KBM-7 (cell line): ENCODE measurements at places on chromosomes 5 and 9.
A peak's percentile ranks its signal among the peaks of the same experiment; 100 is the strongest.

DNA sequence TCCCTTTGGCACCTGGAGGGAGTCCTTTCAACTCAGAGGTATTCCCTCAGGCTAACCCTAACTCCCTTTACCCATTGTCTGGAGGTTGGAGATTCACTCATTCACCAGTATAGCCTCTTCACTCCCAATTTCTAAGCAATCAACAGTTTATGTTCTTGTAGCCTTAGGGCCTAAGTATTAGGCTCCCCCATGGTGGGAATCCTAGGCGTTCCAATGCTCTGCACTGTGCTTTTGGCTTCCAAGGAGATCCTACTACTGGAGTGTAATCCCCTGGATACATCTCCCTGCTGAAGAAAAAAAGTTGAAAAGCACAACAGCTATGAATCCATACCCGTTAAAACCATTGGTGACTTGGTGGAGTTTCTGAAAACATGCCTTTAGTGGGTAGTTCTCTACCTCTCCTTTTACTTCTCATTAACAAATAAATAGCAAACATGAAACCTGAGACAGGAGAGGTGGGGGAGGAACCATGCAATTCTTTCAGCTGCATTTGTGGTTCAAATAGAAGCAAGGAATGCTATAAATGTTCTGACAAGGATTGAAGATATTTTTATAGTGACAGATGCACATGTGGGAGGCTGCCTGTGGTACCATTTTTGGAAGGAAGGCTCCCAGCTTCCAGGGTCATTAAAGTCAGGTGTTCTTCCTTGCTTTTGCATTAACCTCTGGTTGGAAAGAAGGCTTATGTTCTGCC, 397.1 kb downstream of the DMAC1 start:
- DNase-seq = no peak

DNA sequence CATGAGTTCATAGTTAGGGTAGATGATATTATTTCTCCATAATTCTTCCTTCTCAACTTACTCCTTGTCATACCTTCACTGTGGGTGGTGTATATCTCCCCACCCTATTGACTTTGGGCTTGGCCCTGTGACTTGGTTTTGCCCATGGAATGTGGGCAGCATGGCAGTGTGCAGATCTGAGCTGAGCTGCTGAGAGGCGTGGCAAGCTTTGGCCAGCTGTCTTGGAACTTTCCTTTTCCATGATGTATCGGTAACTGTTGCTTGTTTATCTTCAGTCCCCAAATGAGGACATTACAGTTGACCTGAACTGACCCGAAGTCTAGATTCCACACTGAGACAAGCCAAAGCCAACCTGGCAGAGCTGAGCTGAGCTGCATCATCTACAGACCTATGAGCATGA, 70.4 kb downstream of the RALGPS1 start:
- no peak for DNase-seq

DNA sequence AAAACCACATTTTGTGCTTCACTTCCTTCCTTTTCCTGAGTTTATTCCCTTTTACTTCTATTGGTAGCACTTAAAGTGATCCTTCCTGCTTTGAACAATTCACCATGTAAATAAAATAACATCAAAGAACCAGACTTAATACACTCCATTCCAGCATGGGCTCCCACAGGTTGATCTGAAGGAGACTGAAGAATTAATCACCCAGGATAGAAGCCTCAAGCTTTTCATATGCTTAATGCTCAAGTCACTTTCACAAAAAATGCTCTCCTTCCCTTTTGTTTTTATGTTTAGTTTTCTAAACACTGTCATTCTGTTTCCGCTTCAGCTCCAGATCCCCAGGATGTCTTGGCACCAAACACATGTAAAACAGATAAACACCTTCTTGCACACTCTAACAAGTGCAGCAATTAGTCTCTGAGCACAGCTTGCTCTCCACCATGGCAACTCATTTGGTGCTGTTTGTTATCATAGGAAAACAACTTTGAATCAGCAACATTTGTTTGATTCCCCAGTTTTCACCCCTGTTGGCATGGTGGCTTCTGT, 37.0 kb downstream of the DMRTA1 start:
- no peak for DNase-seq

- no peak for DNase-seq
Observed at GRCh38 chr9:38690574-38690973, 29.4 kb downstream of the FAM240B start.

DNA sequence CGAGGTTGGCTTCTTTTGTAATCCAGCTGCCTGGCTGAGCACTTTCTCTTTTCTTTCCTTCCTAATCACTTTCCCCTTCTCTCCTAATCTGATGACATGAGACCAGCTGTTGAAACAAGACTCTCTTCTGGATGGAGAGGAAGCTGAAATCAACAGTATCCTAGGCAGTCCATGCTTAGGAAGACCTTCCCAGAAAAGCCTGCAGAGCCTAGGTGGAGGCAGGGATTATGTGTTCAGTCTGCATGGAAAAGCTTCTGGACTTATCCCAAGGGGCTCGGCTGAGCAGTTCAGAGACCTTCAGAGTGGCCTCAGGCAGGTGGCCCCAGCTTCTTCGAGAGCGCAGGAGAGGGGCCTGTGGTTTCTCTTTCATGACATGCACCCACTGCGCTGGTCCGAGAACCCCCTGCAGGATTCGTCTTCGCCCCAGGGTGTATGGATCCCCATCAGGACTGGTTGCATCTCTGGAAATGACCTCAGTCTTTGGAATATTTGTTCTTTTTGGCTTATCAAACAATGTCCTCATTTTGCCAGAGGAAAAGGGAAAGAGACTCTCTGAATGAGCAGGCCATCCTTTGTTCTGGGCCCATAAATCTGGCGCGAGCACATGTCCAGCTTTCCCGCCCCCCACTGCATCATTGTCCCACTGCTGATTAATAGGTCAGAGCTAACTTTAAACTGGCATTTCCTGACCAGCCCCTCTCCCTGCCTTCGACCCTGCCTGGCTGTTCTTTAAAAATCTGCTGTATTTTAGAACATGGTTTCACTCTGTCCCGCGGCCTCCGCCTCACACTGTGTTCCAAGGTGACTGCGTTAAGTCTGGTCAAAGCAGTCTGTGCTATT, 177.9 kb upstream of the KLF4 start:
- no peak for DNase-seq

- DNase-seq = no peak
Observed at GRCh38 chr5:138523406-138523805, 19.6 kb downstream of the ETF1 start.

DNA sequence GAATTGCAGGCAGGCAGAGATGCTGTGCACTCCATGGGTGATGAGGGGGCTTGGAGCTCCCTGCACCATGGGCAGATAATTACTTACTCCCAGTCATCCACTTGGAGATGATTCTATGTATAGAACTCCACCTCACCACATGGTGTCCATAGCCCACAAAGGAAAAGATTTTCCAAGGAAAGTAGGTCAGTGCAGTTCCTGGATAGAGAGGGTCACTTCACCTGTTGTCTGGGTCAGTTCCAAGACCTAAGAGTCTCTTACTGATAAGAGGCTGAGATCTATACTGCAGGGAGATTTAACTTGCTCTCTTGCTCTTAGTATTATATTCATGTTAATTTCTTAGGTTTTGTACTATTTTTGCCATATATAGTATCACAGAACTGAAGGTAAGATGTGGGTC, 113.9 kb upstream of the BRINP1 start:
- DNase-seq = no peak

DNA sequence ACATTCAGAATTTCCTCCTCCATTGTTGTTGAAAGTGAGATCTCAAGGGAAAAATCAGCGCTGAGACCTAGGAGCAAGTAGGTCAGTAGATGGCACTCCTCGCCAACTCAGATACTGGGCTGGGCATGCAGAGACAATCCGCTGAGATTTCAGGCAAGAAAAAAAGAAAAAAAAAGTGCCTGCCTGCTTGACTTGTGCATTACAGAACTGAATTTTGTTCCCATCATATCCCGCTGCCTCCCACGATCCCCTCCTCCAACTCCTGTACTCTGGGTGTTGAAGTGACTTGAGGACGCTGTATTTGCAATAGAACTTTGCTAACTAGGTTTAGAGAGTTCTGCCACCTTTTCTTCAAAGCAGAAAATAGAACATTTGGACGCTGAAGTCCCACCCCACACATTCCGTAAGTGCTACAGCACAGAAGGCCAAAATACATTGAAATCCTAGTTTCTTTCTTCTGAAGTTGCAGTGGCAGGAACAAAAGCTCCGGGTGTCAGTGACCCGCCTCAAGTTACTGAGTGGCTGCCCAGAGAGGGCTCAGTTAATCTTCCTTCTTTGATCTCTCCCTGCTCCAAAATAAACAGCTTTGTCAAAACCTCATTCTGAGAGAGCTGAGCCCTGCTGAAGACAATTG, 265.8 kb downstream of the MLLT3 start:
- peak; percentile 76 for DNase-seq

- DNase-seq = no peak
Observed at GRCh38 chr5:66247176-66247960, 103.3 kb downstream of the SREK1 start.

GRCh38 chr5:173981185-173981761, 7.7 kb upstream of the C5orf47 start:
- DNase-seq = no peak

- DNase-seq = no peak
Observed at GRCh38 chr5:121049971-121050370, 585.9 kb downstream of the PRR16 start.

DNA sequence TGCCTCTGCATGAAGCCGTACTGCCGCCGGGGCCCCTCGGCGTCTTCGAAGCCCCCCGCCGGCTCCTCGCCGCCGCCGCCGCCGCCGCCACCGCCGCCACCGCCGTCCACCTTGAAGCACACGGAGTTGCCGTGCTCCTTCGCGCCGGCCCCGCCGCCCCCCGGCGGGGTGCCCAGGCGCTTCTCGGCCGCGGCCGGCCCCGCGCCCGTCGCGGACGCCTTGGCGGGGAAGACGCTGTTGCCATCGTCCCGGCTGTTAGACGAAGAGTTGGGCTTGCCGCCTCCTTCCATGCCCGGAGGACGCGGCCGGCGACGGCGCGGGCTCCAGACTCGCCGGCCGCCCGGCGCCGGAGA, 400 bp downstream of the HCN1 start:
- DNase-seq = no peak

- no peak for DNase-seq
Observed at GRCh38 chr9:6545017-6545691, 100.4 kb downstream of the GLDC start.

GRCh38 chr5:8474569-8474930, 605.6 kb downstream of the MTRR start:
- no peak for DNase-seq

- no peak for DNase-seq
Observed at GRCh38 chr9:91159664-91160121, 202.0 kb downstream of the AUH start.

DNA sequence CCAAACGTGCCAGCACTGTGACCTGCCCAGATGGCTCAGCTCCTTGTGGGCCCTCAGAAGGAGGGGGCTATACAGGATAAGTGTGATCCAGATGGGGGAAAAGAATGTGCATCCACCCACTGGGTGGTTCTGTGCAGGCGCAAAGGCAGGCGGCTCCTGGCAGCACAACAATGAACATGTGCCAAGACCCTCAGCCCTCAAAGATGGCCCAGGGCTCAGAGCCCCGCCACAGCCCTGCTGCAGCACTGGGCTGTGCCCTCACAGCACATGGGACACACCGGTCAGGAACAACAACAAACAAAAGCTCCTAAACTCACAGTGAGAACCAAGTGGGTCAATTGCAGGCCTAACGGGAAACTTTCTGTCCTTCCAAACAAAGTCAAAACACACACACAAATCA, 4.7 kb downstream of the SEMA4D start:
- DNase-seq = no peak

DNA sequence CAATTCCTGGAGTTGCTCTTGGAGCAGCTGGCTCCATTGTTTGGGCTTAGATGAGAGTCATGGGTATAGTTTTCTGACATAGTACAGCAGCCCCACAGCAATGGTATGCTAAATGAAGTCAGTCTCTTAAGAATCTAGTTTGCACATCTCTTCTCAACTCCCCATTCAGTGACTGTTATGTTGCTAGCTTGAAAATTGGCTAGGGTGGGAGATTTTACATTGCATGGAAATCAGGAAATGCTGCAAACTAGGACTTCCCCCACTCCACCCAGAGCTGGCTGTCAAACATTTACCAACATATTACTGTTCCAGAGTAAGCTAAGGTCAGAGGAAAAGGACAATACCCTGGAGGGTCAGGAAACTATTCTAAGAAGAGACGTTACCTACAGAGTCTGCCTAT, 17.6 kb upstream of the FCHO2 start:
- DNase-seq = no peak

- DNase-seq = no peak
Observed at GRCh38 chr5:1724822-1725602, 74.6 kb downstream of the MRPL36 start.

- DNase-seq = no peak
Observed at GRCh38 chr5:150335778-150336177, 21.7 kb upstream of the TCOF1 start.

DNA sequence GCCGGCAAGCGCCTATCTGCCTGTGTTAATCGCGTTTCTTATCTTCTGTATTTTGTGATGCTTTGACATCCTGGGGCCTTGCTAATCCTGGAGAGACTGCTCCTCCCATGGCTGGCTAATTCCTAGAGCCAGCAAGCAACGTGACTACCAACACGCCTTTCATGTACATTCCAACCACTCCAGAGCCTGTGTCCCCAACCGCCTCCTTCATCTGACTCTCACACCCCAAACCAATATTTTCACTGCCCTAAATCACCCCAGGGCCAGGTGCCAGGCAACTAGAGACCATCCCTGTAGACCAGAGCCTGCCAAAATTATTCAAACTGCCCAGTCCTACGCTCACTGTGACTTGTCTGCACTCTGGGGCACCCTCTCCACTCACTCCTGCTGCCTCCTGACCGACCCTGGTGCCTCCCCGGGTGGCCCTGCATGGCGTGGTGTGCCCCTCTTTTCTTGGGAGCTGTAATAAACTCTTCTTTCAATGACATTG, 50.5 kb upstream of the COL5A1 start:
- DNase-seq = no peak

- DNase-seq = peak; percentile 43
Observed at GRCh38 chr5:175444060-175444904, at the start of gene DRD1. Gene DRD1, minus strand, starts transcription at chr5:175444182. Its CDS starts 1,083 bp downstream, at chr5:175443099.

GRCh38 chr9:14671377-14671776, 21.9 kb downstream of the ZDHHC21 start:
- DNase-seq = no peak

DNA sequence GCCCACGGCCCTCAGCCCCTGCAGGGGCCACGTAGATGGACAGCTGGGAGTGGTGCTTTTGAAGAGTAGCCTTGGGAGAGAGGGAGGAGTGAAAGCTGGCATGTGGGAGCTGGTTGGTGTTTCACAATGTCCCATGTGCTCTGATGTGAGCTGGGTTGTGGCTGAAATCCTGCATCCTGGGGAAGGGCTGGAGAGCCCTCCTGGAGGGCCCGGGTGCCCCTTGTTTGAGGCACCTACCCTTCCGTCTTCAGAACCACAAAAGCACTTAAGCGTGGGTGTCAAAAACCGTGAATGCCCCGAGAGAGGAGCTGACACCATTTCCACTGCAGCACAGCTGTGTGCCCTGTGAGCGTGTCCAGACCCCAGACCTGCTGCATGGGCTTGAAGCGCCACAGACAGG, 199.1 kb upstream of the ZNF618 start:
- DNase-seq = no peak
